ENCODE measurements at places on chromosomes 5 and 9.

- no peak for DNase-seq
Measured at GRCh38 chr9:97411440-97411788, 482 bp upstream of the TDRD7 start.

DNA sequence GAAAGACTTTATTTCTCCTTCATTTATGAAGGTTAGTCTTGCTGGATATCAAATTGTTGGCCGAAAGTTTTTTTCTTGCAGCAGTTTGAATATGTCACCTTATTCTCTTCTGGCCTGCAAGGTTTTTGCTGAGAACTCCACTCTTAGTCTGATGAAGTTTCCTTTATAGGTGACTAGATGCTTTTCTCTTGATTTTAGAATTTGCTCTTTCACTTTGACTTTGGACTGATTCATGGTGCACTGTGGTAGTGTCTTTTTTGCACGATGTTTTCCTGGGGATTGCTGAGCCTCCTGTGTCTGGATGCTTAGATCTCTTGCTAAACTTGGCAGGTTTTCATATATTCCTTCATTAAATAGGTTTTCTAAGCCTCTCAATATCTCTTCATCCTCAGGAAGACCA lies 12.4 kb downstream of the AHRR start:
- DNase-seq = no peak

- DNase-seq = no peak
Measured at GRCh38 chr5:67648201-67648671, 451.6 kb upstream of the CD180 start.

GRCh38 chr5:36378551-36378950 lies 76.8 kb upstream of the RANBP3L start:
- DNase-seq = no peak

DNA sequence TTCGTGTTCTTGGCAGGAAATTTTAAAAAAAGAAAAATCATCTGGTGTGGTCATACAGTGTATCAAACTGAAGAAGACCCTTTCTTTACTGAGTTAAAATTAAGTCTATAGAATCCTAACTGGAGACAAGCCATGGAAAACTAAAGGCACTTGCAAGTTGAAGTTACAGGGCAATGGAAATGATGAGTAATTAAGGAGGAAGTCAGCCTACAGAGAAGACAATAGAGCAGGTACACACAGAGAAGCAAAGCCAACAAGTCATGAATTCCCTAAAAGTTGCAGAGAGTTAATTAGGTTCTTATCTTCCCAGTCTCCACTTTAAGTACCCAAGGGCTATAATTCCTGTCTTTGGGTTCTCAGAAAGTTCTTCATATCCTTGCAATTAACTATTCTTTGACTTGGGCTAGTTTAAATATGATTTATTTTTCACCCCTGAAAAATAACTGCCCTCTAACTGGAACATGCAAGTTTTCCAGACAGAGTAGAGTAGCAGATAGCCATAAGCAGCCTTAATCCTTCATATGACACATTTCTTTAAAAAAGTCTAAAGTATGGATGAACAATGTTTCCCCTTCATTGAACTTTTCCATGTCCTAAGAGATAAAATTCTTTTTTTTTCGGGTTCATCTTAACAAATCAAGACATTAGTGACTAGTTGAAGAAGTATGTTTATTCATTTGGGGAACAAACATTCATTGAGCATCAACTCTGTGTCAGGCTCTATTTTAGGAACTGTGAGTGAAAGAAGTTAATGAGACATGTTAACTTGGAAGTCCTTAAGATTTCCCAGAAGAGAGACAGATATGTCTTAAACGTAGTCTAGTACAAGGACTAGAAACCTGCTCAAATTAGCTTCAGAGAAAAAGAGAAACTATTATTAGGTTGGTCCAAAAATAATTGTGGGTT lies 5.2 kb upstream of the ITGA2 start:
- no peak for DNase-seq

GRCh38 chr9:31733166-31733565 lies 651.3 kb upstream of the ACO1 start:
- DNase-seq = no peak

DNA sequence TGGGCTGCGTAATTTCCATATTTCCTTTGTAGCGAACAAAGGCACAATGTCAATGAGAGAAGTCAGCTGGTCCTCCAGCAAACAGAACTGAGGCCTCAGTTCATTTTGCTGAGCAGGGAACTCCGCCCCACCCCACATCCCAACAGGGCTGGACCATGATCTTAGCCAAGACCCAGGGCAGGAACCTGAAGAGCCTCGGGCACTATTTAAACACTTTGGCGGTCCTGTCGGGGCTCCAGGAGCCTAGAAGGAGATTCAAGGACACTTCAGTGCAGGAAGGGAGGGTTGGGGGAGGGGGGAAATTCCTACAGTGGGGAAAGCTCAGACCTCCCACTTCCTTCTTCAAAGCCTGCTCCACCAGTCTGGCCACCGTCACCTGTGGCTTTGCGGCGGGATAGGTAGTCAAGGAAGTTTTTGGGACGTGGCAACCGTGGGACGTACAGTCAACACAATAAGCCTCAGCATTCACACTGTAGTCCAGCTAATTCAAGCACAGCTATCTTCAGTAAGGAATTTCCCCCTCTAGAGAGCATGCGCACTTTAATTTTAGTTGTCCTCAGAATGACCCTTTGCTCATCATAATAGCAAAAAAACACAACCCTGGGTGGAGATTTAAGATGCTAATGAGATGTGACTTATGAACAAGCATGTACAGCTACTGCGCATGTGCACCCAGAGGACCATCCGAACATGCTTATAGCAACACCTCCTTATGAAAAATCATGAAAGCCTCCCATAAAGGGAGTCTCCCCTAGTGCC lies 30.9 kb downstream of the S1PR3 start:
- no peak for DNase-seq

- no peak for DNase-seq
Measured at GRCh38 chr5:142922223-142922952, 152.2 kb downstream of the ARHGAP26 start.

- DNase-seq = no peak
Measured at GRCh38 chr9:83191154-83191553, 128.2 kb upstream of the RASEF start.

DNA sequence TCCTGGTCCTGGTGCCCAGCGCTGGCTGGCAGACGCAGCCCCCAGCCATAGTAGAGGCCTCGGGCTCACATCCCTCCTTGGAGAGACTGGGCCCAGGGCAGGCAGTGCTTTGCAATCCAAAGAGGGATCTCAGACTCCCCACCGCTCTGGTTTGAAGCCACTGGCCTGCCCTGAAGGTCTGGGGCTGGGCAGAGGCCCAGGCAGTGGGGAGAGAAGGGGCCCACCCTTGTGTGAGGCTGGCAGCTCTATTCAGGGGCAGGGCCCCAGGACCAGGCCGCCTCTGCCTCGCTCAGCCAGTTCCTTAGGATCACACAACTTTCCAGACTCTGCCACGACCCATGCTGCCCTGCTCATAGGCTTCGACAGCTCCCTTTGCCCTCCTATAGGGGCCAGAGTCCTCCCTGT lies 10.7 kb upstream of the SEC16A start:
- DNase-seq = no peak

- no peak for DNase-seq
Measured at GRCh38 chr5:176675676-176676360, 28.5 kb downstream of the TSPAN17 start.

- no peak for DNase-seq
Measured at GRCh38 chr9:104745852-104746251, 1.6 kb upstream of the NIPSNAP3A start.

DNA sequence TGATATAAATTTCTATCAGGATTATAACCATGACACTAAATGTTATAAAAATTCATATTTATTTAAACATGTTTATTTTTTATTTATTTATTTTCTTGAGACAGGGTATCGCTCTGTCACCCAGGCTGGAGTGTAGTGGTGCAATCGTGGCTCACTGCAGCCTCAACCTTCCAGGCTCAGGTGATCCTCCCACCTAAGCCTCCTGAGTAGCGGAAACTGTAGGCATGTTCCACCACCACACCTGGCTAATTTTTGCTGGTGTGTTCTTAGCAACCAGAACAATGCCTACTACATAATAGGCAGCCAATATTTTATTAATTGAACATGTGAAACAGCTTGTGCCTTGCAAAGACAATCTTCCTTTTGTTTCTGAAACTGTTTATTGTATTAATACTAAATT lies 6.5 kb upstream of the PTBP3 start:
- no peak for DNase-seq

- no peak for DNase-seq
Measured at GRCh38 chr5:168364151-168364661, 72.8 kb downstream of the WWC1 start.

GRCh38 chr5:146797658-146798057 lies 80.9 kb downstream of the PPP2R2B start:
- no peak for DNase-seq

GRCh38 chr5:3599226-3600105 lies 3.8 kb downstream of the IRX1 start:
- no peak for DNase-seq

DNA sequence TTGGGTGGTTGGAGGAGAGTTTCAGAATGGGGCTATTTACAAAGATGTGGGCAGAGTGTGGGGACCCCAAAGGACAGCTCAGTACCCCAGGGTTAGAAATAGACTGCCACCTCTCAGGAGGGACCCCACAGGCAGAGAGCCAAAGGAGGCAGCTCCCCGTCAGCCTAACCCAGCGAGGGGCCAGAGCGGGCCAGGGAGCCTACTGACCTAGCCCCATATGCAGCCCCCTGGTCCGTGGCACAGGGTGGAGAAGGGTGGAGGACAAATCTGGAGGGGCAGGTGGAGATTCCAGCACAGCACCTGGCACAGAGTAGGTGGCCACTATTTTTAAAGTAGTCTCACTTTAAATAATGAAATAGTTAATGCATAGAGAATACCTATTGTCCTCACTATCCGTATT lies 67.2 kb upstream of the ANGPTL2 start:
- DNase-seq = no peak

DNA sequence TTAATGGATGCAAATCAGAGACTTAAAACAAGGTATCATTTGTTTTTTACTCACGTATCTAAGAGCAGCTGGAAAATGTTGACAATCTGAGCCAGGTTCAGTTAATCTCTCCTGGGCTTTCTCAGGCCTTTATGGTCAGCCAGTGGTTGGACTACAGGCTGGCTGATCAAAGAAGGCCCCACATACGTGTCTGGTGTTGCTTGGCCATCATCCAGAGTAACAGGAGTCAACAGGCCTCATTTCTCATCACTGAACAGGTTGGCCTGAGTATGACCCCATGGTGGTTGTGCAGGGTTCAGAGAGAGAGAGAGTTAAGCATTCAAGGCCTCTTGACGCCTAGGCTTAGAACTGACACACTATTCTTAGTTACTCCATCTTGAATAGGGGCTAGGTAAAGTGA lies 97.0 kb upstream of the VLDLR start:
- DNase-seq = no peak

DNA sequence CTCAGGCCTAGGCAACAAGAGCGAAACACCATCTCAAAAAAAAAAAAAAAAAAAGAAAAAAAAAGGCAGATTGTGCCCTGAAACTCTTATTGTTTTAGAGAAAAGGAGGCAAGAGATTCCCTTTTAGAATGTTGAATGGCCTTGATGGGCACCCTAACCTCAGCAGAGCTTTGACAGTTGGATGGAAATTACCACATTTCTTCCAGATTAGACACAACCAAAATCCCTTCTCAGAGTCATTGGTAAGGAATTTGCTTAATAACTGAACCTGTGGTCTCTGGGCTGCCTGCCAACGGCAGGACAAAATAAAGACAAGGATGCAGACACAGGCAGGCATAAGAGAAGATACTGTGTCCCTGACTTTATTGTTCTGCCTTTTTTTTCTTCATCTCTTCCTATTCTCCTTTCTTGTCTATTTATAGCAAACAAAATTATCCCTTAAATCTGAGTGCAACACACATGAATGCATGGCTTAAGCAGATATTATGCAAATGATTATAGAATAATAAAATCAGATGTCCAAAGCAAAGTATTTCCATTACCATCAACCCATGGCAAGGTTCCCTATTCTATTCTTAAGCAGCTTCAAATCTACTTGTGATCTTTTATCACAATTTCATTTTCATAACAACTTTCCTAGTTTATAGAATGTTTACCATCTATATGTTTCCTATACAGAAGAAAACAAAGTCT lies 37.3 kb upstream of the TRIO start:
- no peak for DNase-seq

DNA sequence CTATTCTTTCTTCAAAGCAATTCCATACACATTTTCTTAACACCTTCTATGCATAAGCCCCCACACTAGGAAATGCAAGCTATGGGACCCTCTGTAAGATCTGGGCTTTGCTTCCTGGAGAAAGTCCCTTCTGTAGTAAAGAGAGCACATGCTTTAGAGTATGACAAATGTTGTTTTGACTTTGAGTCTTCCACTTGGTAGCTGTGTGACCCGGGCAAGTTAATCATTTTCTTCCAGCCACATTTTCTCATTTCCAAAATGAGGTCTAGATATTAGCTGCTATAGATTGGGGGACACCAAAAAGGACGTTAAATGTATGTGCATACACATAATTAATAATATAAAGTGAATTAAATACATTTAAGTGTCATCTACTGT lies 334.0 kb downstream of the NFIB start:
- DNase-seq = no peak

- no peak for DNase-seq
Measured at GRCh38 chr5:83472508-83473345, 1.2 kb downstream of the VCAN start.

GRCh38 chr5:152956943-152957613 lies 533.4 kb upstream of the GRIA1 start:
- no peak for DNase-seq

DNA sequence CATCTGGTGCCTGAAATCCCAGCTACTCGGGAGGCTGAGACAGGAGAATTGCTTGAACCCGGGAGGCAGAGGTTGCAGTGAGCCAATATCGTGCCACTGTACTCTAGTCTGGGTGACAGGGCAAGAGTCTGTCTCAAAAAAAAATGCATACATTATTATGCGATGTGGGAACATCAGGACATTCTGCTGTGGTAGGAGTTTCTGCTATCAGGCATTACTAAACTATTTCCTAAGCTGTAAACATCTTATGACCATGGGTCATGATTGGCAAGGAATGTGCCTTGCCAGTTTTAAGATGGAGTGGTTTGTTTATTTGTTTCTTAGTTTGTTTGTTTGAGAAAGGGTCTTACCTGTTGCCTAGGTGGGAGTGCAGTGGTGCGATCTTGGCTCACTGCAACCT lies 45.1 kb upstream of the FAM120A start:
- no peak for DNase-seq

DNA sequence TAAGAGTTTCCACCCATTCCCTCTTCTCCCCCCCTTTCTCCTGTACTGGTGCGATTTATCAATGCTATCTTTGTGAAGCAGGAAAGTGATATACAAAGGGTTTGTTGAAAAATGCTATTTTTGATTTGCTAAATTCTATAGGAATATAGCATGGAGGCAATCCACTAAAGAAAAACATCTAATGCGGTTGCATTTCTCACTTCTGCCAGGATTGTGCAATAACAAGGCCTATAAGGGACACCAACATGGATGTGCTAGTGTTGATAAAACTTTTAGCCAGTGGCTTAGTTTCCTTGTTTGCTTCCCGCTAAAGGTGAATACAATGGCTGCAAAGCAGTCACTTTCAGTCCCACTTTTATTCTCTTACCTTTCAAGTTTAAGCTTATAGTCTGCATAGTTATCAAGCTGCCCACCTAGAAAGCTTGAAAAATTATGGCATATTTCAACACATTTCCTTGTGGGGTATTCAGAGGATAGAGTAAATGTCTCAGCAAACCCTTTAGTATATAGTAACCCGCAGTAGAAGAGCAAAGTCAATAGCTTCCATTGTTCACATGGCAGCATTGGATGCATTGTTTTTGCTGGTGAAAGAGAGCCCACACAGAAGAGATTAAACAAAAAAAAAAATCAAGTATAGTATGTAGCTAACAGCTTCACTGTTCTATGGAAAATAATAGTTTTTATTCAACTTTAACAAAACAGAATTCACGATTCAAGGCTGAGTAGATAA lies 674.6 kb upstream of the SEMA6A start:
- no peak for DNase-seq

- DNase-seq = no peak
Measured at GRCh38 chr9:127218818-127219217, 45.8 kb upstream of the GARNL3 start.

Data from activated CD8-positive, alpha-beta memory T cell treated with anti-CD3 and anti-CD28 coated beads, Interleukin-2, amount 50 U/mL, for 4 hours (primary cell).